Testis (tissue), 5 donors: ENCODE measurements at places on chromosomes 3 and 15. TPM values are rescaled to one million over a fixed set of nuclear protein-coding genes. Genes with fewer than 3 reads are reported as not detected.

GRCh38 chr3:144375088-144375487, 403.5 kb downstream of the DIPK2A start:
- no peak for DNase-seq

DNA sequence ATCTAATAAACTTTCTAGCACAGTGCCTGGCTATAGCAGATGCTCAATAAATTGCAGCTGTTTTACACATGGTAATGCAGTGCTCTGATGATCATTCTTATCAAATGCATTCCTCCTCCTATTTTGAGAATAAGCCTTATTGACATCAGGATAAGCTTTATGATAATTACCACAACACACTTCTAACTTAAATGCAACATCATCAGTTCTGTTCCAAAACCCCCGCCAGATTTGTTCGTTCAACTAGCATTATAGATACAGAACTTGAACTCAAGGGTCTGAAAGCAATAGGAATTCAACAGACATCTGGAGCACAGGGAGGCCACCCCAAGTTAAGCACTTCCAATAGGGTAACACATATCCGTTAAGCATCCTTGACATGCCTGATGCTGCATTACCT, 684.4 kb upstream of the LMCD1 start:
- no peak for DNase-seq

DNA sequence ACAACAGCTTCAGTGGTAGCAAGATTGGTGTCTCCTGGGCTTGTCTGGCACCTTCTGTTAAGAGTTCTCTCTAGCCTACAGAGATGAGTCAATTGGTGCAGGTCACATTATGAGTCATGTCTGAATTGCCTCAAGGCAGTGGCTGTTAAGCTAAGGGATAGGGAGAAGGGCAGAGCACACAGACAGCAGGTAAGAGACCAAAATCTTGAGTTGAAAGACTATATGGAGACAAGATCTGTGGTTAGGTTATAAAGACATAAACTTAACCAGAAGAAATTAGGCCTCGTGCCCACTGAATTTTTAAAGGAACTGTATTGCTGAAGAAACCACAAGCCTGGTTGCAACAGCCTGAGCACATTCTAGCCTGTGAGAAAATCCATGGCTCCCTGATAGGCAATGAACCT, 19.2 kb upstream of the KPNA1 start:
- DNase-seq, result no peak

- DNase-seq, result no peak
Observed at GRCh38 chr3:7934362-7934761, 567.3 kb upstream of the LMCD1 start.

GRCh38 chr3:114872588-114872987, 274.5 kb downstream of the ZBTB20 start:
- DNase-seq, result no peak

- DNase-seq, result no peak
Observed at GRCh38 chr15:49706805-49707204, 86.0 kb downstream of the DTWD1 start.

DNA sequence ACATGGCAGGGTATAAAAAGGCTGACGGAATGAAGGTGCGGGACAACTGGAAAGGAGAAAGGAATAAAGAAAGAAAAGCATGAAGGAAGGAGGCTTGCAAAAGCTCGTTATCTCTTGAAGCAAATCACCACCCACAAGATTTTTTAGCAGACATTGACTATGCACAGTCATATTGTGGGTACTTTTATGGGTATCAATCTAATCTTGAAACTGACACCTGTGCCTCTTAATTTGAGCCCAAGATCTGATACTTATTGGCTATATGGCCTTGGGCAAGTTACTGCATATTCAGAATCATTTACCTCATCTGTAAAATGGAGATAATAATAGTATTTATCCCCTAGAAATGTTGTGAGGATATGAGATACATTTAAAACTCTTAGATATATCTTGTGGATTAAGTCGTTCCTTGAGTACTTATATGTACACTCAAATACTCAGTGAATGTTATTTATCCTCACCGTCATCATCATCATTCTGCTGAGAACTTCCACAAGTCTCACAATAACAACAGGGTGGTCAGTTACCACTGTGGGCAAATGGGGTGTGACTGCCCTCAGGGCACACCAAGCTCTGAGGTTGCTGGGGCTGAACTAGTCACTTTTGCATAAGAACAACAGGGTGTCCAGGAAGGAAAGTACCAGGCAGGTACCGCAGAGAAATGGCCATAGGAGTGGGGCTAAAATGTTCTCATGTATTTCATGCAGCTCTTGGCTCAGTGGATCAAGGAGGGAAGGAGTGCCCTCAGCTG, 266.1 kb downstream of the SLC9A9 start:
- no peak for DNase-seq

- no peak for DNase-seq
Observed at GRCh38 chr3:65466300-65466988, 572.3 kb downstream of the MAGI1 start.

DNA sequence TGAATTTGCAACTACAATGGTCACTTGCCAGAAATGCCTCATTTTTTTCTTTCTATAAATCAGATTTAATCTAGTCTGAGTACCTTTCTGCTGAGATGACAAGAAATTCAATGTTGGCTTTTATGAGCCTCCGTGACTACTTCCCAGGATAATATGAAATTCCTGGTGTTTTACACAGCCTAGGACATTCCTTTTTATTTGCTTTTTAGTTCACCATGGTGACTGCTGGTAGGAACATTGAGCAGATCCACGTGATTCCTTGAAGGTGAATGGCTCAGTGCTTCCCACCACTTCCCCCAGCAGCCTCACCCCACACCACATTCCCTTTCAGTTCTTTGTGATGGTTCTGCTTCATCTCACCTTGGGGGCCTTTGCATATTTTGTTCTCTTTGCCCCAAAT, 4.3 kb upstream of the NPTN start:
- DNase-seq, result no peak

- DNase-seq, result no peak
Observed at GRCh38 chr3:99023590-99024192, 122.2 kb upstream of the DCBLD2 start.

DNA sequence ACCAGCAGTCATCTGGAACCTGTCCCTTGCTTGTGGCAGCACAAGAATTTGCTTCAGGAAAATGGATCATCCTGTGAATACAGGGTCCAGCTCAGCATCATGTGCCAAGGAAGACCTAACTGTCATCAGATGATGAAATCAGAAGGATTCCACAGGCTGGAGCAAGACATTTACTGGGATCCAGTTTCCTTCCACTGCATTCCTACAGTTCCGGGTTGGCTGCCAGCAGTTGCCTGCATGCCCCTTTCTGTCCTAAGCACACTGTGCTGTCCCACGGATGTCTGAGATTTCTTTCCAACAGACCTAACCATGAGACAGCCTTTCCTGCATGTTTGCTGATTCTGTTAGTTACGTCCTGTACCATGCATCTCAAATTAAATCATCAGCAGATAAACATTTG, 140.7 kb downstream of the IMPG2 start:
- no peak for DNase-seq

DNA sequence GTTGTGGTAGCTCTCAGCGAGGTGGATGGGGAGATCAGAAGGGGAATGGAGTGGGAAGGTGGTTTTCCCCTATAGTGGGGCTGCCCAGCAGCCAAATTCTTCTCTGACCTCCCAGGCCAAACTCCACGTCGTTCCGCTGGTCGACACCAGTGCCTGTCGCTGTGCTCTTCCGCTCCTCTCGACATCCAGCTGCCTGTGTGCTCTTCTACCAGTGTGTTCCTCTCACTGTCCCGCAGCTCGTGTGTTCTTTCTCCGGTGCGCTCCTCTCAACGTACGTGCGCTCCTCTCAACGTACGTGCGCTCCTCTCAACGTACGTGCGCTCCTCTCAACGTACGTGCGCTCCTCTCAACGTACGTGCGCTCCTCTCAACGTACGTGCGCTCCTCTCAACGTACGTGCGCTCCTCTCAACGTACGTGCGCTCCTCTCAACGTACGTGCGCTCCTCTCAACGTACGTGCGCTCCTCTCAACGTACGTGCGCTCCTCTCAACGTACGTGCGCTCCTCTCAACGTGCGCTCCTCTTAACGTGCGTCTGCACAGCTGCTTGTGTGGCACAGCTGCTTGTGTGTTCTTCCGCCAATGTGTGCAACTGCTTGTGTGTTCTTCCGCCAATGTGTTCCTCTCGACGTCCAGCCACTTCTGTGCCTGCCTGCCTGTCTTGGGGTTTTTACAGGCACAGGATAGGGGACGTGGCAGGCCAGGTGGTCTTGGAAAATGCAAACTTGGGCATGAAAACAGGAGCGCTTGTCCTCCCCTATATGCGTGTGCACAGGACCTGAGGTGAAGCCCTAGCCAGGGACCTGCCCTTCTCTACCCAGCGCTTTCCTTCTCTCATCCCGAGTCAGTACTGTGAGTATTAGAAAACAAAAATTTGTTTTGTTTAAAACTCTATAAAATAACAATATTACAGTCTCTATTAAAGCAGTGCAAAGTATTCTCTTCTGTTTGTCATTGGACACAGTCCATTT, 991.1 kb downstream of the GBE1 start:
- DNase-seq, result peak; percentile 49

GRCh38 chr15:58588096-58588495, 156.3 kb downstream of the LIPC start:
- DNase-seq, result no peak

- no peak for DNase-seq
Observed at GRCh38 chr15:25787855-25788520, 75.1 kb downstream of the ATP10A start.

DNA sequence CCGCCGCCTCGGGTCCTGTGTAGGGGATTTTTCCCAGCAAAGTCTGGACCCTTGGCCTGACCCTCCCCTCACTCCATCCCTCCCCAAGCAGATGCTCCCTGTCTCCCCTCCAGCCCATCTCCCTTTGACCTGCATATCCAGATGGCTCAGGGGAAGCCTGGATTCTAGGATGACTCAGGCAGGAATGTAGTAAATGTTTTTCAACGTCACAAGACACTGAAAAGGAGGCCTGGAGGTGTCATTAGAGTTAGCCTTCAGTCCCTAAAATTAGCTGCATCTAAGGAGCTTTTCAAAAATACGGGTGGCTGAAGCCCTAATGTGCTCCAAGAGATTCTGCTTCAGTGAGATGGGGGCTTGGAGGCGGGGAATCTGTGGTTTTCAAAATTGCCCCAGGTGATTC, 7.2 kb downstream of the ACAN start:
- no peak for DNase-seq

DNA sequence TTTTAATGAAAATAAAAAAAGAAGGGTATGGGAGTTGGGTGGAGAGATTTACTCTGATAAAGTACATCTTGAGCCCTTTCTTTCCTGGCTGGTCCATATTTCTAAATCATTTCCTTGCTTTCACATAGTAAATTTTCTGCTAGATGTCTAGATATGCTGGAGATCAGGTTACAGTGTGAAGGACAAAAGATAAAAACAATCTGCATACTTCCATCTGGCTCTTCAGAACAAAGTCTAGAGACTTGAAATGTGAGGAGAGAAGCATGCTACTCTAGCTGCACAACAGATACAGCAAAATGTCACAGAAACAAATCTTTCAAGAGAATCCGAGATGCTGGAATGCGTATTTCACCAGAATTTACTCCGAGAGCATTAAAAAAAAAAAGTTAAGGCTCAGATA, 42.2 kb downstream of the FOXP1 start:
- DNase-seq, result no peak

- peak; percentile 34 for DNase-seq
Observed at GRCh38 chr3:183255348-183255730, 2.3 kb downstream of the B3GNT5 start.

- DNase-seq, result no peak
Observed at GRCh38 chr3:6512172-6512800, 348.6 kb upstream of the GRM7 start.

DNA sequence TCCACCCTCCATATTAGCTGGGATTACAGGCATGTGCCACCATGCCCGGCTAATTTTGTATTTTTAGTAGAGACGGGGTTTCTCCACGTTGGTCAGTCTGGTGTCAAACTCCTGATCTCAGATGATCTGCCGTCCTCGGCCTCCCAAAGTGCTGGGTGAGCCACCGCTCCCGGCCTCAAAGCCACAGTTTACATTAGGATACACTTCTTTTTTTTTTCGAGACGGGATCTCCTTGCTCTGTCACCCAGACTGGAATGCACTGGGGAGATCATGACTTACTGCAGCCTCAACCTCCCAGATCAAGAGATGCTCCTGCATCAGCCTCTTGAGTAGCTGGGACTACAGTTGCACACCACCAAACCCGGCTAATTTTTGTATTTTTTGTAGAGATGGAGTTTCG, 2.5 kb upstream of the NR1D2 start:
- no peak for DNase-seq

DNA sequence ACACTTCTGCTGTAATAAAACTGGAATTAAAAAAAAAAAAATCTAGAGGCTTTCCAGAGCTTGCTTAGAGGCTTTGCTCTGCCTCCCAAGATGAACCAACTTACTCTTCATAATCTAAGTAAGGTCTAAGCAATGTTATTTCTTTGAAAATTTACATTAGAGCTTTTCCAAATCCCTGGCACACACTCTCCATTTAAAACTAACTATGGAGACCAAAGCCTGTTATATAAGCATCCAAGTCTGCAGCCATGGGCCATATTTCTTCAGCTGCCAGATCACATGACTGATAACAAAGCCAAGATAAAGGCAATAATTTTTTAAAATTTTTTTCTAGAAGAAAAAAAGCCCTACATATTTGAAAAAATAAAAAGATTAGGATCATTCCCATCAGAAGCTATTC, 55.0 kb upstream of the ARHGEF3 start:
- no peak for DNase-seq

GRCh38 chr3:148226246-148226645, 471.5 kb upstream of the AGTR1 start:
- no peak for DNase-seq

GRCh38 chr15:33580526-33580925, 269.8 kb downstream of the RYR3 start:
- no peak for DNase-seq

GRCh38 chr3:34106879-34107278, 308.4 kb downstream of the PDCD6IP start:
- peak; percentile 54 for DNase-seq

DNA sequence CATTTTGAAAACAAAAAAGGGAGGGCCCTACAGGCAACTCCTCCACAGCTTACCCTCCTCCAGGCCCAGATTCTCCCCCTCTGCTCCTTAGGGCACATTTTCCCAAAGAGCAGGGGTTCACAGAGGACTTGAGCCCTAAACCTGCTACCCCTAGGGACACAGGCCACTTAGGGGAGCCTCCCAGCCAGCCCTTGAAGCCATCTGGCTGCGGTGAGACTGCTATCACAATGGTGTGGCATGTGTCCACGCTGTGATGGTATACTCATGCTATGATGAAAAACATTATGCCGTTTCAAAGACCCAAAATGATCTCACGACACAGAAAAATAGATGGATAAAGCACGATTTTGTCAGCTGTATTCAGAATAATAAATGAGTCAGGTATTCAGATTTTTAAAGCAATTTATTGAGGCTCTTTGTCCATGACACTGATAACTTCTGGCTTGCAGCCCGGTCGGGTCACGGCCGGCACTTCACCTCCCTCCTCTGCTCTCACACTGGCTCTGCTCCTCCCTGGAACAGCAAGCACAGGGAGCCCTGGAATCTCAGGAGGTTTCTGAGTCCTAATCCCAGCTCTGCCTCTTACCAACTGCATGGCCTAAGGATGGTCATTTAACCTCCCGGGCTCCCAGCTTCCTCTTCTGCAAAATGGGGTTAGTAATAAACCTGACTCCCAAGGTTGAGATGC, 115.3 kb downstream of the MEGF11 start:
- peak; percentile 70 for DNase-seq

The CELF6 gene
- 19.2 TPM for total RNA-seq

The FRMD4B gene
- 13.7 TPM for total RNA-seq

The RETNLB gene
- total RNA-seq, result not detected

The LRRC31 gene
- total RNA-seq, result 0.24 TPM

The MOBP gene
- 8.5 TPM for total RNA-seq

The PARP14 gene
- 11.3 TPM for total RNA-seq

The DLEC1 gene
- 32.3 TPM for total RNA-seq

The GATA2 gene
- total RNA-seq, result 11.9 TPM

The BAHD1 gene
- total RNA-seq, result 52.0 TPM

The SLC28A2 gene
- not detected for total RNA-seq

The GOLGA6A gene
- total RNA-seq, result 42.4 TPM

The TNNC1 gene
- total RNA-seq, result 11.3 TPM
